ENCODE measurements at places on chromosomes 7 and 10. TPM values are rescaled to one million over a fixed set of nuclear protein-coding genes. Genes with fewer than 3 reads are reported as not detected.

GRCh38 chr7:117896339-117896738 is 23.1 kb upstream of the CTTNBP2 start:
- no peak for DNase-seq

GRCh38 chr7:27148031-27148755 is 619 bp upstream of the HOXA6 start:
- DNase-seq = no peak

The DRGX gene
- not detected for total RNA-seq

The PPP1R9A gene
- under 0.01 TPM for total RNA-seq

The SPDYE6 gene
- not detected for total RNA-seq

The OR2A12 gene
- total RNA-seq = not detected
